ENCODE measurements at places on chromosomes 5 and 9. TPM values are rescaled to one million over a fixed set of nuclear protein-coding genes. Genes with fewer than 3 reads are reported as not detected.

The GABBR2 gene
- not detected for total RNA-seq

The C6 gene
- not detected for total RNA-seq

The OXCT1 gene
- total RNA-seq: 50.7 TPM

The PCDHGA11 gene
- 0.32 TPM for total RNA-seq

The AGXT2 gene
- total RNA-seq: not detected

The MROH2B gene
- not detected for total RNA-seq

The ZMAT2 gene
- 63.3 TPM for total RNA-seq

The PCDHGB3 gene
- 0.88 TPM for total RNA-seq

The C5orf58 gene
- not detected for total RNA-seq

The TTC16 gene
- total RNA-seq: 0.22 TPM

The SPATA31E1 gene
- total RNA-seq: not detected

The KIF12 gene
- total RNA-seq: not detected

The CAMK4 gene
- total RNA-seq: 80.6 TPM

The ORM2 gene
- not detected for total RNA-seq

The GLRA1 gene
- not detected for total RNA-seq

The LIFR gene
- total RNA-seq: not detected

The PCDHA1 gene
- total RNA-seq: not detected

The ENTREP1 gene
- not detected for total RNA-seq

The CDKN2B-AS1 gene
- 4.8 TPM for total RNA-seq

The NAA35 gene
- 24.2 TPM for total RNA-seq

The DOCK8 gene
- total RNA-seq: 266 TPM

The CYSRT1 gene
- total RNA-seq: 0.27 TPM

The PDLIM4 gene
- 0.74 TPM for total RNA-seq

The KIF4B gene
- 0.07 TPM for total RNA-seq

The KCNN2 gene
- total RNA-seq: not detected

The LCN15 gene
- total RNA-seq: not detected

Data from T-helper 1 cell treated with Interleukin-12 subunit alpha and Interleukin-12 subunit beta and Interleukin-4 antibody, amounts not matched to agents 30 ng/mL and 1 ng/mL, for 36 hours (primary cell).